CD4-positive, alpha-beta T cell treated with Interleukin-10 for 1 hour (primary cell): ENCODE measurements at places on chromosomes 2 and 18.

DNA sequence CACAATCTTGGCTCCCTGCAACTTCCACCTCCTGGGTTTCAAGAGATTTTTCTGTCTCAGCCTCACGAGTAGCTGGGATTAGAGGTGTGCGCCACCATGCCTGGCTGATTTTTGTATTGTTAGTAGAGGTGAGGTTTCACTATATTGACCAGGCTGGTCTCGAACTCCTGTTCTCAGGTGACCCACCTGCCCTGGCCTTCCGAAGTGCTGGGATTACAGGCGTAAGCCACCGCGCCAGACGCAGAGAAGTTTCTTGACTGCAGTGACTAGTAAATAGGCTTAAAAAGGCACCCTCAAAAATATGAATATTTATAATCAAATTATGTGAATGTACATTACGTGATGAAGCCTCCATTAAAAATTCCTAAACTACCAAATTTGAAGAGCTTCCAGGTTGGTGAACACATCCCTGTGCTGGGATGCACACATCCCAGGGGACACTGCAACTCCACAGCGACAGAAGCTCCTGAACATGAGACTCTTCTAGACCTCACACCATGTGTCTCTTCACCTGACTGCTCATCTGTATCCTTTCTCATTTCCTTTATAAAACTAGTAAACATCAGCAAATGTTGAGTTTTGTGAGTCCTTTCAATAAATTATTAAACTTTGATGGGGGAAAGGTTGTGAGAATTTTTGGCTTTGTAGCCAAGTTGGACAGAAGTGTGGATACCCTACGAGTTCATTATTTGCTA is 203.3 kb upstream of the SPOPL start:
- DNase-seq = no peak

DNA sequence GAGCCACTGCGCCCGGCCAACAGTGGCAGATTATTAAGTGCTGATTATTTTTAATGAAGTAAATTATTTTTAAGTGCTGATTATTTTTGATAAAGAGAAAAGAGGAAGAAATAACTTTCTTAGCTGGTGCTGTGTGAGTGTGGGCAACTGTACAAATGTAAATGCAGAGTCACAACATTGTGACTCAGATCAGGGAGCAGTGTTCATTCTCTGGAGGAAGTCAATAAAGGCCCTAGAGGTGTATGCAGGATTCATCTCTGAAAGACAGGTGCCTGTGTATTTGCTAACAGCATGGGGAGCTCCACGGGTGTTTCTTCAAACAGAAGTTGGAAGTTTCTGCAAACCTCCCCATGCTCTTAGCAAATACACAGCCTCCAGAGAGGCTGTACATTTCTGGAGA is 6.2 kb downstream of the KRTCAP3 start:
- no peak for DNase-seq

DNA sequence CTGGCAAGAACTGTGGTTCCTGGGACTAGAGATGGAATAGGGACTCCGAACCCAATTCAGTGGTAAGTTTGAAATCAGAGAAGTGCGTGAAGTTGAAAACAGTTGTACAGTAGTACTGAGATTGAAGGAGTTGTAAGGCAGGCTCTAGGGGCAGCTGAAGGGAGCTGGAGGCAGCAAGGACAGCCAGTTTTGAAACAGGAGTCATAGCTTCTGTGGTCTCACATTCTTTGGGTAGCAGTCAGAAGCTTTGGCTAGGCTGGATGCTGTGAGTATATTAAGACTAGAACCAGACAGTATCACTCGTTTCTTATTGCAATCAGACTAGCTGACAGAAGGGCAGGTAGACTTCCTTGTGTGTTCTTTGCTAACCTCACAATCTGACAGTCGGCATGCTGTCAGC is 64.5 kb upstream of the ADAM23 start:
- DNase-seq = no peak

DNA sequence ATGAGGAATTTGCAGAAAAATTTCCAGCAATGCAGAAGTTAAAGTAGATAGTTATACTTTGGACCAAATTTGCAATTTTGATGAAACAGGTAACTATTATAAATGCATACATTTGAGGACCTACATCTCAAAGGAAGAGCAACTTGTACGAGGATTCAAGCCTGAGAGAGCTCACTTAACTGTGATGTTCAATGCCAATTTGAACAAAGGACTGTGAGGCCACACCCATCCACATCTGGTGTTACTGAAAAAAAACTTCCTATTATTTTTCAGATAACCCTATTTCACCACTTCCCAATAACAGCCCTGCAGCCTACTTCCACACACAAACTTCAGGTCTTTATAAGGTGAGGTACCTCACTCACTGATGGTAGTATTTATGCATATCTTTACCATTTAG is 203.5 kb upstream of the NABP1 start:
- DNase-seq = no peak

DNA sequence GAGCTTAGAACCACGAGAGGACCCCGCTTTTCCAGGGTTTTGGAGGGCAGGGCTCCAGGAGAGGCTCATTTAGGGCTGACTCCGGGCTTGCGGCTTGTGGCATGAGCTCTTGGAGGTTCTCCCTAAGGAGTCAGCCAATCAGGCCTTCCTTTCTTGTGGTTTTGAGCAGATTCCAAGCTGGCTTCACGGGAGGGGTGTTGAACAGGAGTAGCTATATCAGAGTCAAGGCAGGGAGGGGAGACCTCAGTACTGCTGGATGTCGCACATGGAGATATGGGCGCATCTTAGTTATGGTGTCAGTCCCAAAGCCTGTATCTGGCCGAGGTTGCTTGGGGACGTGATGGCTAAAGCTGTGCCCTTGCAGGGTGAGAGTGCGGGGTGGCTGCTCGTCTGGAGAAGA is 98.6 kb downstream of the AGAP1 start:
- DNase-seq = no peak

GRCh38 chr2:142981756-142982155 is 104.3 kb downstream of the KYNU start:
- DNase-seq = no peak

GRCh38 chr2:175984846-175985245 is 17.2 kb downstream of the LNPK start:
- DNase-seq = no peak

- no peak for DNase-seq
Measured at GRCh38 chr18:12306752-12307700, 1.0 kb upstream of the TUBB6 start.

- DNase-seq = peak; percentile 66
Measured at GRCh38 chr2:233867993-233868532, at the start of gene MSL3B. MSL3B (minus strand) TSS chr2:233868386.

GRCh38 chr2:23069156-23069555 is 315.8 kb upstream of the KLHL29 start:
- DNase-seq = no peak

DNA sequence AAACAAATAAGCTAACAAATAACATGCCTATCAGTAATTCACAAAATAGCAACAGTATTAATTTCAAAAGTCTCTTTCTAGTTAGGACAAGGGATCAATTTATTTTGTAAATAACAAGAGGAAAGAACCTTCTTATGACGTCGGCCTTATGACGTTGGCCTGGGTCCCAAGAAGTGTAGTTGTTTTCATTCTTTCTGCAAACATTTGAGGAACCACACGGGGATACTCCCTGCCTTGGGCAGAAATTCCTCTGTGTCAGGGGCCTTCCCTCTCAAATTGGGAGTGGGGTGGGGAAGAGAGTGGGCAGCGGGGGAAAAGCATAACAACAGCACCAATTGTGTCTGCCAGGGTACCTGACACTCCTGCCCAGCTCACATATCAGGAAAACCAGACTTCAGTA is 1.3 kb downstream of the CCDC68 start:
- no peak for DNase-seq

DNA sequence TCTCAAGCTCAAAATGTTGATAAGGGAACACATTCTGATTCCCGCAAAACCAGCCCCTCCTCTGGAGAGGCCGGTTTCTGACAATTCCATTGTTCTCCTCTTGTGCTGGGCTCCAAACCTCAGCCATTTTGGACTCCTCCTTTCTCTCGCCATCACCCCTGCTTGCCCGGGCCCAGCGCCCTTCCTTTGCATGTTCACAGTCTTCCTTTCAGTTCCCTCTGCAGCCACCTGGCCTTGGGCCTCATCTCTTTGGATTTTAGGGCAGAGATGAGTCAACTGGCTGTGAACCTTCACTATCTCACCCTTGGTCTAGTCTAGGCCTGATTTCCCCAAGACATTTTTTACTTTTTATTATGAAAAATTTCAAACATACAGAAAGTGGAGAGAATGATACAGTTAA is 155.9 kb upstream of the MAP3K20 start:
- DNase-seq = no peak

GRCh38 chr2:220533485-220533884 is 906.1 kb downstream of the SLC4A3 start:
- DNase-seq = no peak

DNA sequence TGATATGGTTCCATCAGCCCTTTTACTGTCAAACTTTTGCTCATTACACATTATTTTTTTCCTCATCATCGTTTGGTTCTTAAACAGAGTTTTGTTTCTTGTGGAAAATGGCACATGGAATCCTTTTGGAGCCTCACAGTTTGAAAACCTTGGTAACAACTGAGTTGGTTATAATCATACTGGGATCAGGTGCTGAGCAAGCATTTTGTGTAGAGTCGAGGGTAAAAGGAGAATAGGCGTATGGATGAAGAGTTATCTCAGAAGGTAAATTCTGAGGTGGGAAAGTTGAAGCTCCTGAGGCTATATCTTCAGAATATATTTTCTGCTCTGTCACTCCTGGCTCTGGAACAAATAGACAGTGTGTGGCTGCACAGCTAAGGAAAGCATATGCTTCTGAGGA is 274.0 kb upstream of the DSEL start:
- DNase-seq = no peak

DNA sequence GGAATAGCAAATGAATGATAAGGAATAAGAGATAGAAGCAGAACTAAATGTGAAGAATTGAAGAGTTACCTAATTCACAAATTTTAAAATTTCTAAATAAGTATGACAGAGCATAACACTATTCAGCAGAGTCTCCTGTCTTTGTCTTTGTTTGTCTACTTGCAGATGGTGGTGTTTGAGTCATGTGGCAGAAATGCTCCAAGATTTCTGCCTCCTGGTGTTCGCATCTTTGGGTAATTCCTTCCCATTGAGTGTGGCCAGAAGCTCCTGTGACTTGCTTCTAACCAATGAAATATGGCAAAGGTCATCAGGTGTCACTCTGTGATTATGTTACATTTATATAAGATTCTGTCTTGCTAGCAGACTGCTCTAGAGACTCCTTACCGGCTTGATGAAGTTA is 45.6 kb upstream of the GALNT3 start:
- DNase-seq = no peak

- DNase-seq = no peak
Measured at GRCh38 chr2:227888289-227888688, 16.9 kb downstream of the DAW1 start.

DNA sequence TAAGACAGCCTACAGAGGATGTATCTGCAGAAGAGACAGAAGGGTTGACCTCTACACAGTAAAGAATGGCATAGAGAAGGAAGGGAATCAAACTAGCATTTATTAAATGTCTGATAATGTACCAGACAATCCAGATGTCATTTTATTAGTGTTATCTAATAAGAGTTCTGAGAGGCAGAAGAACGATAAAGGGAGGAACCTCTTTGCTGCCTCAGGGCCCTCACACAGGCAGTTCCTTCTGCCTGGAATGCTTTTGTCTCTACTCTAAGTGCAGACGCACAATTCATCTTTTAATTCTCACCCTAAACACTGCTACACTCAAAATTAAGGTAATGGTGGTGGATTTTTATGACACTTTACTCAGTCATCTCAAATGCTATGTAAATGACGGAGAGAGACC is 64.5 kb downstream of the LRPPRC start:
- no peak for DNase-seq

DNA sequence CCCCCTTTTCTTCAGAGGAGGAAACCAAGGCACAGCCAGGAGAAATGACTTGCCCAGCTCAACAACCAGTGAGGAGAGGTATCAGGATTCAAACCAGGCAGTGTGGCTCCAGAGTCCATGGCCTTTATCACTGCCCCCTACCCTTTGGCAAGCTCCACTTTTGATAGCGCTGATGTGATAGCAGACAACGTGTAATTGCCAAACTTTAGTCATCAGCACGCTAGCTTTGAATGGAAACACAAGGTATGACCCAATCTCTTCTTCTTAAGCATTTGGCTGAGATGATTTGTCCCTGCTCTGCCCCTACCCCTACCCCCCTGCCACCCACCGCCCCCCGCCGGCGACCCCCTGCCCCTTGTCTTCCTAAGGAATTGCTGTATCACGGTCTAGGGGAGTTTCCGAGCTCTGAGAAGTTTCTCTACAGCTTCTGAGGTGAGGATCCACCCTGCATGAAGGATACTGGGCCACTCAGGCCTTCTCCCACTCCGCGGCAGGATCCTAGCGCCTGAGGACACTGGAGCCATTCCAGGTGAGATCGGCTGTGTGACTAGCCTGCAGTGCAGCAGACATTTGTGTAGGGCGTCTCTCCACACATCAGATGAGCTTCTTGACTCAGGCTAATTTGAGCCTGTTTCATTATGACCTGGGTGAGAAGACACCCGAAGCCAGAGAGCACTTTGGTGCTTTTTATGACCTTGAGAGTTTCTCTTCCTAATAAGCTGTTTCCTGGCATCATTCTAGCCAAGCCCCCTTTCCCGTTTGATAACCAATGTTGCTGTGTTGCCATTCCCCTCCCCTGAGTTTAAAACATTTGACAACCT is 75.1 kb upstream of the MAP4K4 start:
- DNase-seq = peak; percentile 9

DNA sequence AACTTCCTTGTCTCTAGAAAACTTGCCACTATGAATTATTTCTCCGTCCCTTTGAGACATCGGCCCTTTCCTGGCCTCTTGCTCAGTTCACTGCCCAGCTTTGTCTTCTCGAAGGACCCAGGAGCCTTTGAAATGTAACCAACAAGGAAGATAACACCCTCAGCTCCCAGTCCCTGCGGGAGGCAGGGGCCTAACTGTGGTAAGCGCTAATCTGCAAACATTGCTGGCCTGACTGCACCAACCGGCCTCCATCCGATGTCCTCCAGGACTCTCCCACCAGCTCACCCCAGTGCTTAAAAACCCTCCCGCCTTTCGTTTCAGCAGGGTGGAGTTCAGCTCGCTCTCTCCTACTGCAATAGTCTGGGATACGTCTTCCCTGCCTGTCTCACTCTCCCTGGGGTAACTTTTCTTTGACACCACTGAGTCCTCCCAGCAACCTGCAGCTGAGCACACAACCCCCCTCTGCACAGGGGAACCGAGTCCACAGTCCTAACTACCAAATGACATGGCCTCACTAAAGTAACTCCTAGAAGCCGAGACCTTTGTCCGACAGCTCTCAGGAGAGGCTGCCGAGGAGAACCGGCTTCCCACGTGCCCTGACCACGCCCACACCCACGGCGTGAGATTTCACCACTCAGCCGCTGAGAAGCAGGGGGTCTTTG is 76.1 kb downstream of the MBP start:
- DNase-seq = no peak

DNA sequence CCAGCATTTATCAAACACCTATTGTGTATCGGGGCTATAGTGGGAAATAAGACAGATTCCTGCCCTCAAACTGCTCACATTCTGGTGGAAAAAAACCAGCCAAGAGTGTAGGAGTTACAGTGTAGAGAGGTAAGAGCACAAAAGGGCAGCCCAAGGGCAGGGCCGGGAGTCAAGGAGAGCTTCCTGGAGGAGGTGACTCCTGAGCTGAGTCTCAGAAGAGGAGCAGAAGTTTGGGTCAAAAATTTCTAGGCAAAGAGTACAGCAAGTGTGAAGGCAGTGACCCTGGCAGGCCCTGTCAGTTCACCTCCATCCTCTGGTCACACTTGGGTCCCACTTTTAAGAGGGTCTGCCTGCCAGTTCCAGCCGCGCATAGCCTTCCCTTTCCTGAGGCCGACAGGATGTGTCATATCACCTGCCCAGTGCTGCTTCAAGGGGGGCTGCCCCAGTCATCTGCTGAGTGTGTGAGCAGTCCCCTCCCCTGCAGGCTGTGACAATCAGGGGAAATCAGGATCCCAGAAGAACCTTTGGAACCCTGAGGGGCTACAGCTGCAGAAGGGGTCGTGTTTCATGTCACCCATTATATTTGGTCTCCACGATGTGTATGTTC is 118.4 kb downstream of the GLI2 start:
- no peak for DNase-seq
